ENCODE measurements at places on chromosomes 7 and 10. TPM values are rescaled to one million over a fixed set of nuclear protein-coding genes. Genes with fewer than 3 reads are reported as not detected.

- no peak for DNase-seq
Measured at GRCh38 chr7:35465791-35466336, 212.0 kb upstream of the TBX20 start.

GRCh38 chr10:72694476-72695369 lies 2.8 kb downstream of the MCU start:
- DNase-seq = peak; percentile 53

The SLC18A3 gene
- total RNA-seq = not detected

The CHAT gene
- not detected for total RNA-seq

DNA sequence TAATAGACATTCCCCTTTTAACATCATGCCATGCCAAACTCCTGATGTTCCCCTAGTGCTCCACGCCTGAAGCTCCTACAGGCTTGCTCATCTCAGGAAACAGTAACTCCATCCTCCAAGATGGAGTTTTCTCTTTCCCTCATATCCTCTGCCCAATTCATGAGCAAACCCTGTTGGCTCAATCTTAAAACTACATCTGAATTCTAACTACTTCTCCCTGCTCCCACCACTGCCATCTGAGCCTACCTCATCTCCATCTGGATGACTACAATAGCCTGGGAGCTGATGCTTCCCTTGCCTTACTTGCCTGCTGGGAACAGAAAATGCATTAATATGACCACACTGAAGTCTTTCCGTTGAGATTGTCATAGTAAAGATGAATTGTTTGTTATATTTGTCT lies 271.7 kb upstream of the MKLN1 start:
- no peak for DNase-seq

- no peak for DNase-seq
Measured at GRCh38 chr7:45102785-45103712, 8.4 kb downstream of the TBRG4 start.

The NPSR1 gene
- total RNA-seq = not detected

DNA sequence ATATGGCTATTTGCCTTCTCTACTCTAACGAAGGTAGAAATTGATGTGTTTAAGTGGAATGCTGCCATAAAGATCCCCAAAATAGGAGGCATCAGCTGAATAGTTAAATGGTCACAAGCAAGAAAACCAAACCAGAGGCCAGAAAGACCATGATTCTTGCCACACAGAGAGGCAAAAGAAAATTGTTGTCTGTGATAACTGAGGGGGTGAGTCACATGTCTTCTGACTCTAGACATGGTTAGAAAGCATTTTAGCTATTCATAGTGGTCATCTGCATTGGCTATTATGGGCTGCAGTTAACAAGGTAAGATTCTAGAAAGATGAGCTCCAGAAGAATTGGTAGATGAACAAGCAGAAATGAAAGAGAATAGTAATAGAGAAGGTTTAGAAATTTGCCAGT lies 361.4 kb upstream of the NPSR1 start:
- peak; percentile 5 for DNase-seq
